ENCODE measurements at places on chromosomes 12 and 14. TPM values are rescaled to one million over a fixed set of nuclear protein-coding genes. Genes with fewer than 3 reads are reported as not detected.

DNA sequence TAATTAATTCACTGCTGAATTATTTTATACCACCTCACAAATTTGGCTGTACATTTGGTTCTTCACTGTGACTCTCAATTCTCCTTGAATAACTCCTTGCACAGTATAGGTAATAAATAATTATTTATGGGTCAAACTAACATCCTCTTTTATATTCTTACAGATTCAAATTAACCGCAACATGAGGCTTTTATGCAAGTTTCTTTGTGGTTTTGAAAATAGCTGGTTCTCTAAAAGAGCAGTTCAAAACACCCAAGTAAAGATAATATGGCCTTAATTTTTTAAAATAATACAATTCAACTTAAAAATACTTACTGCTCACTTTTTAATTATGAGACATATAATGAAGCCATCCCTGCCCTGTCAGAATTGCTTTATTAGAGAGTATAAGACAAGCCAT lies 12.9 kb upstream of the TRIM9 start:
- DNase-seq = no peak

GRCh38 chr14:59161561-59162175 lies 26.8 kb upstream of the DAAM1 start:
- DNase-seq = peak; percentile 57

DNA sequence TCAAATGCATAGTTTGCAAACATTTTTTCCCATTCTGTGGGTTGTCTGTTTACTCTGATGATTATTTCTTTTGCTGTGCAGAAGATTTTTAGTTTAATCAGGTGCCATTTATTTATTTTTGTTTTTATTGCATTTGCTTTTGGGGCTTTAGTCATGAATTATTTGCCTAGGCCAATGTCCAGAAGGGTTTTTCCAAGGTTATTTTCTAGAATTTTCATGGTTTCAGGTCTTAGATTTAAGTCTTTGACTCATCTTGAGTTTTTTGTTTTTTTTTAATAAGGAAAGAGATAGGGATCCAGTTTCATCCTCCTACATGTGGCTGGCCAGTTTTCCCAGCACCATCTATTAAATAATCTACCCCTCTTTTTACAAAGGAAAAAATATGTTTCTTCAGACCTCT lies 57.2 kb upstream of the TMEM260 start:
- DNase-seq = no peak

DNA sequence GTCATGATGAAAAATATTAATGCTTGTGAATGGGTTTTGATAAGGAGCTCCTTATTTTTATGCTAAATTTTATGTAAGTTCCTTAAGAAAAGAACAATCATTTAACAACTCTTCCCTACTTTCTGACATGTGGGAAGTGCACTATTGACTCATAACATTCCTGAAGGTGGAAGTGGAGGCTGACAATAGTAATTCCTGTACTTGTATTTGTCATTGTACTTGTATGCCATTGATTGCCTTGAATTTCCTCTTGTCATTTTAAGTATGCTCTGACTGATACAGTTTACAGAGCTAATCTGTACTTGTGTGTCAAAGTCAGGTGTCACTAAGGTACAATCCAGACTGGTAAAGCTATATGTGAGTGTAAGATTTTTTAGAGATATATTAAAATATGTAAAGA lies 440.0 kb downstream of the SLC16A7 start:
- DNase-seq = no peak

Gene MTRFR
- total RNA-seq = 39.4 TPM
